ENCODE measurements at places on chromosomes 3 and 15. TPM values are rescaled to one million over a fixed set of nuclear protein-coding genes. Genes with fewer than 3 reads are reported as not detected.

- no peak overlapping the region for H3K4me3 ChIP-seq
- no peak overlapping the region for H3K27ac ChIP-seq
- no peaks in the 10 kb centered on the region for H3K27me3 ChIP-seq
- H3K36me3 ChIP-seq: no peaks in the 10 kb centered on the region
- H3K4me1 ChIP-seq: no peaks in the 10 kb centered on the region
These were observed 287.4 kb upstream of the CTNNB1 start for GRCh38 chr3:40911928-40912327.

DNA sequence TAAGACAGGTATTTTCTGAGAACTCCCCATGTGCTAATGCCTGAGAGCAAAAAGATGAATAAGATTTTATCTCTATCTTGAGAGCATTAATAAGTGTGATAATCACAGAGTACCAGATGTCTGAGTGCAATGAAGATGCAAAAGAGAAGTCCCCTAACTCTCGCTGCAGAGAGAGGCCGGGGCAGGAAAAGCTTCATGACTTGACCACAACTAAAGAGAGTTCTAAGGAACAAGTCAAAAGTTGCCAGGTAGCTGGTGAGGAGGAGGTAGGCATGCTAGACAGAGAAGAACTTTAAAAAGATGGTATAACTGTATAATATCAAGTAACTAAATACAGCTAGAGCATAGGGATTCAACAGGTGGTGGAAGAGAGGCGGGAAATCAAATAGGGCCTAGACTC, 28.8 kb downstream of the MTMR10 start:
- no peak overlapping the region for H3K4me3 ChIP-seq
- DNase-seq: no peak
- H3K27me3 ChIP-seq: no peaks in the 10 kb centered on the region
- H3K4me1 ChIP-seq: peaks cover 24% of the 10 kb centered on the region
- H3K36me3 ChIP-seq: peaks cover 8% of the 10 kb centered on the region
- H3K27ac ChIP-seq: peak overlapping the region; percentile 94

DNA sequence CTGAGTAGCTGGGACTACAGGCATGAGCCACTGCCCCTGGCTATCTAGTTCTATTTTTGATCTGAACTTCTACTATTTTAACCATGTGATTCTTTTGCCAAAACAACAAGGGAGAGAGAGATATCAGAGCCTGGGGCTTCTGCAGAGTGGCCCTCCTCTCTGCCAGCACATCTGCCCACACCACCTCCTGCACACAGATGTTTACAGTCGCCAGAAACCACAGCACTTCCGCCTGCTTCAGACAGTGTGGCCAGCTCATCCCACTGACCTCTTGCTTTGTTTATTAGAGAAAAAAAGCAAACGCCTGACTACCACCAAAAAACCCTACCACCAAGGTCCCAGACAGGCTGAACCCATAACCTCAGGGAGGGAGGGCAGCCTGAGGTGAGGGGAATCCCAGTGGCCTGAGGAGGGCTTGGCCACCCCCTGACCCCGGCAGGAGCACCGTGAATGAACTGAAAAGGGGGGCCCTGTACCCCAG, 85.9 kb upstream of the ABHD2 start:
- H3K27ac ChIP-seq: no peak overlapping the region
- H3K4me1 ChIP-seq: no peaks in the 10 kb centered on the region
- H3K27me3 ChIP-seq: no peaks in the 10 kb centered on the region
- no peak for DNase-seq

- no peaks in the 10 kb centered on the region for H3K36me3 ChIP-seq
- DNase-seq: no peak
- H3K4me3 ChIP-seq: no peak overlapping the region
- H3K27ac ChIP-seq: no peak overlapping the region
- H3K4me1 ChIP-seq: peaks cover 23% of the 10 kb centered on the region
- no peaks in the 10 kb centered on the region for H3K27me3 ChIP-seq
These were observed 33.9 kb downstream of the GAP43 start for GRCh38 chr3:115657168-115657567.

HIGD2B gene
- polyA plus RNA-seq: not detected

SHC4 gene
- 0.36 TPM for polyA plus RNA-seq

MESP2 gene
- polyA plus RNA-seq: 0.17 TPM

TRAIP gene
- polyA plus RNA-seq: 4.6 TPM

PYDC2 gene
- polyA plus RNA-seq: not detected

SCAANT1 gene
- polyA plus RNA-seq: not detected

Data from psoas muscle (tissue), 8 donors.